NCI-H1092 (cell line): ENCODE measurements at places on chromosomes 7 and 10.
A peak's percentile ranks its signal among the peaks of the same experiment; 100 is the strongest.

DNA sequence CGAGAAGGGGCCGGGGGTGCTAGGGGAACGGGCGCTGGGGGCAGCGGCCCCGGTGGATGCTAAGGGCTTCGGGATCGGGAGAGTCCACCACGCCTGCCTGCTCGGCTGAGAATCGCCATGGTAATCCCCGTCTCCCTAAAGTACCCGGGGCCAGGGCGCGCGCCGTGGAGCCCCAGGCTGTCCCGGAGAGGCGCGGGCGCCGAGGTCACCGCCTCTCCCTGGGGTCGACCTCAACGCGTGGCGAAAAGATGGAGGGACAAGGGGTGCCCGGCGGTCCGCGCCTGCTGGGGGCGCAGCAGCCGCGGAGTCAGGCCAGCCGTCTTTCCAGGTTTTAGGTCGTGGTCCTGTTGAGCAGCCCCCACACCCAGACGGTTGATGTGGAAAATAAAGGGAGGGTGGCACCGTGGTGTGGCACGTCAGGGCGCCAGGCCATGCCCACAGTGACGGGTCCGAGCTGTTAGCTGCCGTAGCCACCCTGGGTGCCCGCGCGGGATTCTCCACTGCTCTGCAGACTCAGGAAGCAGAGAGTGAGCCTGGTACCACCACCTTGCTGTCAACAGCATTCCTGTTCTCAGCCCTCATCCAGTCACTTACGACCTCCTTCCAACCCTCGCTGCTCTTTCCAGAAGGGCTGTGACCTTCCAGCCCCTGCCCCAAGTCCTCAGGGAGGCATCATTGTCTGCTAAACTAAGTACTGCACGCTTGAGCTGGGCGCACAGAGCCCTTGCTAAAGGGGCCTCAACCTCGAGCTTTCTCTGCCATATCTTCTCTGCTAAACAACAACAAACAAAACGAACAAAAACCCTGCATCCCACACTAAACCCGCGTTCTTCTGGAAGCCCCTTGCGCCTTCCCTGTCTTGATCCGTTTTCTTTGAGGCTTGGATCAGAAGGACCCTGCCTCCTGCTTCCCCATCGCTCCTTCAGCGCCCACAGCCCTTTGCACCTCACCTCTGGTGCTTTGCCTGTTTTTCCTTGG is 666 bp downstream of the SMKR1 start:
- DNase-seq, result peak; percentile 14

DNA sequence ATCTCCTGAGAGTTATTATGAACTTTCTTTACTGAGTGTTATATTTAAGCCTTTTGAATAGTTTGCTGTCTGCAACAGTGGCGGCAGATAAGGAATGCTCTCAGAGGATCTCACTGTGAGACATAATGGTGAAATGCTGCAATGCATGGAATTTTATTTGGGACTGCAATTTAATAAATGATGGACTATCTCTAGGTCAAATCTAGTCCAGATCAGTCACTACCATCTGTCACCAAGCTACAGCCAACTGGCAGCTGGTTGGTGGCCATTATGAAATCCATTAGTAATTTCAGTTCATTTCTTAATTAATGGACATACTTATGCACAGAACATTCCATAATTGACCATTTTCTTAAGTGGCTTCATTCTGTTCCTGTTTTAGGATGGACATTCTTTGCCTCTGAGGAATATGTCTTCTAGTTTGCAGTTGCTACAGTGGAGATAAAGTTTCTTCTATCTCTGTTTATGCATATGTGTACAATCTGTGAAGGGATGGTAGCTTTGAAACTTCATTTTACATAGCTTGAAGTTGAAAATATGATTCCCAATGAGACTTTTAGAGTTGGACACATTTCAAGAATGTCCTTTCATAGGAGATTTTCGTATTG is 586.6 kb downstream of the SUGCT start:
- DNase-seq, result no peak

- DNase-seq, result no peak
These were observed 78.4 kb upstream of the AFAP1L2 start for GRCh38 chr10:114482480-114483304.

DNA sequence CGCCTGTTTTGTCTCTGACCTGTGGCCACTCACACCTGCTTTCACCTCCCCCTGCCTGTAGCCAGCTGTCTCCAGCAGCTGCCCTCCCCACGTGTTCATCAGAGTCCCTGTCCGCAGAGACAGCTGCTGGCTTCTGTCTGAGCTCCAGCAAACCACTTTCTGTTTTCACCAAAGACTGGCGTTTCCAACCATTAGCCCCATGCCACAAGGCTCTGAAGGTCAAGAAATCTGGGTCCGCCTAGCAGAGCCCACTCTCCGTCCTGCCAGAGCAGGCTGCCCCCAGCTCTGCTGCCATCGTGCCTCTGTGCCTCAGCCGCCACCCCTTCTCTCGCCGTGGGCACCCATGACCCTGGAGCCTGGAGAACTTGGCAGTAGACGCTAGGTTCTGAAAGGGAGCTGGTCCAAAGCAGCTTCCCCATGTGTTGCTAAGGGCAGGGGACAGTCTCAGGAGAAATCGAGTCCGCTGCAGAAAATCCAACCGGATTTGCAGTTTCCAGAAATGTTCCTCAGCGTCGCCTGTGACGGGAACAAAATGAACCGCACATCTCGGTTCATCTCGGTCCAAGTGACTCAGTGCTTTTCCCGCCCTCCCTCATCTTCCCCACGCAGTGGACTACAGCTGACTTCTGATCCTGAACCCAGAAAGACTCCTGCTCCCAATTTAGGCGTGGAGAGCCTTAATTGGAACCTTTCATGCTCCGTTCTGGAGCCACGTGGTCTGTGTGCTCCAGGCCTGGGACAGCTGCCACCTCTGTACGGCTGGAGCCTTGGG is 28.0 kb downstream of the TMEM120A start:
- peak; percentile 84 for DNase-seq

GRCh38 chr7:138712652-138713051 is 11.5 kb upstream of the SVOPL start:
- DNase-seq, result no peak

DNA sequence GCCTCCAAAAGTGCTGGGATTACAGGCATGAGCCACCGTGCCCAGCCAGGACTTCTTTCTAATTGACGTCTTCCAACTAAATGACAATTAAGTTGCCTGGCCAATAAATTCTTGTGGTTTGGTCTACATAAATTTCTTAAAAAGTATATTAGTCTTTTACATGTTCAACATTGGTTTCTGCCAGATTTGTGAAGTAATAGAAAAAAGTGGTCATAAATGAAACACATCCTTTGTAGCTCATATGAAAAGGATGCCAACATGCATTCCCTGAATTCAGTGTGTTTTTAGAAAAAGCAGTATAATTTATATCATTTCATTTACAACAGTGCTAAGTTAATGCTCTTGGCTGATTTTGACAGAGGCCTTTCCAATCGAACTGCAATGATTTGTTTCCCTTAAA is 215.0 kb downstream of the TAX1BP1 start:
- DNase-seq, result no peak

- DNase-seq, result no peak
These were observed 232.0 kb upstream of the CELF2 start for GRCh38 chr10:10785627-10786026.

- no peak for DNase-seq
These were observed 4.5 kb upstream of the IQUB start for GRCh38 chr7:123538897-123539296.

DNA sequence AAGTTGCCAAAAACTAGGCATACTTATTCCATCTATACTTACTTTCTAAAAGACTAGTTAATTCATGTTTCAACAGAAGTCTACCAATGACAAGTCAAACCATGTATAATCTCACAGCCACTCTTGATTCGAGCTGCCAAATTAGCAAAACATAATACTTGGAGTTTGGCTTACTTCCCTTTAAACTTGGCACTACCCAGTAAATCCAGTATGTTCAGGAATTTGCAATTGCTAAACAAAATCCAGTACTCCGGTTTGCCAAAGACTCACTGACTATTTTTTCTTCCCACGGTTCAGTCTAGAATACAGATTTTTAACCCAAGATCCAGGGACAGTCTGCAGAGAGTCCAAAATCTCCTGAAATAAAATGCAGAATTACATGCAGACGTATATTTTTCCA is 4.6 kb downstream of the OAT start:
- DNase-seq, result no peak

DNA sequence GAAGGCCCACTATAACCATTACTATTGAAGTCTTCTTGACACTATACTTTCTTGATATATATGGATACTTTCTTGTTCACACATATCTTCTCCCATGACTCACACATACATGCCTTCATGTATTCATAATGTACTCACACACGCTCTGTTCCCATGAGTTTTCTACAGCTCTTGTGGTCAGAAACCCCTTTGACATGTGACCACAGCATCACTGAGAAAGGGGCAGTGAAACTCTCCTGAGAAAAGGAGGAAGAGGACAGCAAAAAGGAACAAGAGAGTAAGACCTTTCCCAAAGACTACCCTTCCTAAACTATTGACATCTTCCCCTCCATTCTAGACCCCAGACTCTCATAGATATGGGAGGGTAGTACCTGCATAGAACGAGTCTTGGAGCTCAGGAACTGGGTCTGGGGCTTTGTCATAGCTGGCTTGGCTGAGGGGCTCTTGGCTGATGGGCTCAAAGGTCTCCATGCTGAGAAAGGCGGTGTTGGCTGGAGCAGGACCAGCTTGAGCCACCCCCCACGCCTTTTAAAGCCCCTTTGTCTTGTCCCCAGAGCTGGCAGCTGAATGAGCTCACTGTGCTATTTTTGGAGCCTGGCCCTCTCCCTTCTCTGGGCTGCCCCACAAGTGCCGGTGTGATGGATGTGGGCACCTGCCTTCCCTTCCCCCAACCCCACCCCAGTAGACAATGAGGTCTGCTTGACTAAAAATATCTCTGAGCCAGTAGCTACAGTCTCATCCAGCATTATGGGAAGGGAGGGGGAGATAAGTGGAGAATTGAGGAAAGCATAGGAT is 5.1 kb downstream of the SYNPO2L start:
- DNase-seq, result no peak

DNA sequence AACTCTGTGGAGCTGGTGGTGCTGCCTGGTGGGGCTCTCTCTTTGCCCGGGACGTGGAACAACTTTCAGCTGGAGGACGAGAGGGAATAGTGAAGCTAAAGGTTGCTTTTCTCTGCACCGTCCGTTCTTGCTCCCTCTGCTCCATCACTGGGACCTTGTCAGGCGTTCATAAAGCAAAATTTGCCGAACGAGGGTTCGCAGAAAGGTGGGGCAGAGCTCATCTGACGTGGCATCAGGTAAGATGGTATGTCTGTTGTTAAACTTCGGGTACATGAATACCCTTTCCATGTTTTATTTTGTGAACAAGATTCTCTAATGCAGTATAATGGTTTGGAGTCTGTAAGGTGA is 416 bp downstream of the BBS9 start:
- no peak for DNase-seq

DNA sequence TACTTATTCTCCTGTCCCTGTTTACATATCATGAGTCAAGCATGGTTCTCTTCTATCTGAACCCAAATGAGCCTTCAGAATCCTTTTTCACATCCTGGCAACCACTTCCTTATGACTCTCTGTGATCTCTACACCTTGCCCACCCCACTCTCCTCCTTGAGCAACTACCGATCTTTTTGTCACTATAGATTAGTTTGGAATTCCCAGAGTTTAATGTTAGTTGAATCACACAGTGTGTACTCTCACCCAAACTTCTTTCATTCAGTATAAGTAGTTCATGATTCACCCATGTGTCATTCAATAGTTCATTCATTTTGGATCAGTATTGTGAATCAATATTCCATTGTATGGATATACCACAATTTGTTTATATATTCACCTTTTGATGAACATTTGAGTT is 55.3 kb downstream of the TFAM start:
- DNase-seq, result no peak

DNA sequence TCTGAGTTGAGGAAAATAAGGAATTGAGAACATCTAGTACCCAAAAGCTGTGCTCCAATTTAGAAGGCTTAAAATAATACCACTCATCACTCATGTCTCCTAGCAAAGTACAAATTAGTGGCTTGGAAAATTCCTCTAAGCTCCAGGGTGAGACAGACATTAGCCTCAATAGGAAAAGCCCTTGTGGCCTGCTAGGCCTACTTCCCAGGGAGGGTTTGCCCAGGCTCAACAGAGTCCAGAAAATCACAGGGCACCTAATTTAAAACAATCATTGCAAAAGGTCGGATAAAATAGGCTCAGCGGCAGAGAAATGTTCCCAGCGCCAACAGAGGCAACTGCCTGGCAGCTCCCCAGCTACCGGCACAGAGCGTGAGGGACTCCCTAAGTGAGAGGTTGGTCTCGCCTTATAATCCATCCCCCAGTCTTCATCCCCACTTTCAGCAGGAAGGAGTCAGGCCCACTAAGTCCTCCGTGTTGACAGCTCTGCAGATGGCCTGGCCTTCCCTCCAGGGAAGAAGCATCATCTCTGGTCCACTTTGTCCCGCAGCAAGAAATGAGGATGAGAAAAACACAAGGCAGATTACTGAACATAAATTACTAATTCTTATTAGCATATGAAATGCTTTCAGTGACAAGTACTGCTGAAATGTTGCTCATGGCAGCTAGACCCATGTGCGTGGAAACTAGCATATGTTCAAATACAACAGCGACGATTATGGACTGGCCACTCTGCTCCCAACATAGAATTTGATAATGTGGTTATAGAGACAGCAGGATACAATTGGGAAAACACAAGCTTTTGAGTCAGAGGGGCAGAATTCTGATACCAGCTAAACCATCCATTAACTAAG is 1177.7 kb upstream of the AUTS2 start:
- DNase-seq, result no peak

GRCh38 chr10:4202938-4203337 is 417.9 kb upstream of the KLF6 start:
- no peak for DNase-seq

GRCh38 chr10:35335133-35336083 is 901 bp upstream of the CCNY start:
- no peak for DNase-seq

GRCh38 chr10:105974803-105975456 is 1189.6 kb downstream of the SORCS1 start:
- no peak for DNase-seq

DNA sequence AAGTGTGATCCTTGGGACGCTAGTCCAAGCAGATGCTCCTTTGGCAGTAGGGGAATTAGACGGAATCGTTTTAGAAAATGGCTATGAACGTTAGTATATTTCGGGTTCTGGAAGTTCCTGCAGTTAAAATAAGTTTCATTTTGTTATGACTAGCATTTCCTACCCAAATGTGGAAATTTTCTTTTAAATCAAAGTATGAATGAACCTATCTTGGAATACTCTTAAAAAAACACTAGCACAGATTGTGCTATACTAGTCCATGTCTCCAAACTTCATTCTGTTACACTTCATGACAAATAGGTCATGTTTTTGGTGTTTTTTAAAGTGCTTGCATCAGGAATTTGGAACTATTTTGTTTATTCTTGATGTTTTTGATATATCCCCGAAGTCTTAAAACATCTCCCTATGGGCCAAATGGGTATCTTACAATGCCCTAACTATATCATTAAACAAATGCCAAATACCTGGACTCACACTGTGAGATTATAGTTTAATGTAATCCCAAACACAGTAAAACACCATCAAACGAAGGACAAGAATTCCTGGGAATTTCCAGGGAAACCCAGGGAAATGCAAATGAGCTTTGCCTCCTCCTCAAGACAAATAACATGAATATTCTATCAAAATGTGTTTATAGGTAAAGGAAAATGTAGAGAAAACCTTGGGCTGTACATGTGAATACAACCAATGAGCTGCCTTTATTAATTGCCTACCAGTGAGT is 75.9 kb upstream of the PTPRZ1 start:
- no peak for DNase-seq

- DNase-seq, result peak; percentile 79
These were observed 51.9 kb upstream of the PRKAR1B start for GRCh38 chr7:778968-779451.

- no peak for DNase-seq
These were observed 43.2 kb downstream of the KCNMA1 start for GRCh38 chr10:77594471-77594783.
